Amniotic epithelial cell (primary cell): ENCODE measurements at places on chromosomes 6 and 20.

- no peak for DNase-seq
Observed at GRCh38 chr6:87210979-87211378, 55.6 kb downstream of the ZNF292 start.

DNA sequence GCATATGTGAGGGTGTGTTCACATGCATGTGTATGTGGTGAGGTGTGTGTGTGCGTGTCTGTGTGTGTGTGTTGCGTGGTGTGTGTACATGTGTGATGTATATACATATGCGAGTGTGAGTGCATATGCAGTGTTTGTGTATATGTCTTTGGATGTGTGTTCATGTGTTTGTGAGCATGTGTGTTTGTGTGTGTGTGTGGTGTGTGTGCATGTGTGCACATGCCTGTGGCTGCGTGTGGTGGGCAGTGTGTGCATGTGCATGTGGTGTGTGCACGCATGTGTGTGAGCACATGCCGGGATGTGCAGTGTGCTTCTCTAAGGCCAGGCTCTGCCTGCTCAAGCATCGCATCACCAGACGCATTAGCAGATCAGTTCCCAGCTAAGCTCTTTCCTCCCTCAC, 5.7 kb downstream of the THBS2 start:
- no peak for DNase-seq

- DNase-seq = no peak
Observed at GRCh38 chr6:87110636-87111035, 15.7 kb upstream of the CGA start.

- no peak for DNase-seq
Observed at GRCh38 chr6:116278854-116279231, 887 bp downstream of the TSPYL1 start.

DNA sequence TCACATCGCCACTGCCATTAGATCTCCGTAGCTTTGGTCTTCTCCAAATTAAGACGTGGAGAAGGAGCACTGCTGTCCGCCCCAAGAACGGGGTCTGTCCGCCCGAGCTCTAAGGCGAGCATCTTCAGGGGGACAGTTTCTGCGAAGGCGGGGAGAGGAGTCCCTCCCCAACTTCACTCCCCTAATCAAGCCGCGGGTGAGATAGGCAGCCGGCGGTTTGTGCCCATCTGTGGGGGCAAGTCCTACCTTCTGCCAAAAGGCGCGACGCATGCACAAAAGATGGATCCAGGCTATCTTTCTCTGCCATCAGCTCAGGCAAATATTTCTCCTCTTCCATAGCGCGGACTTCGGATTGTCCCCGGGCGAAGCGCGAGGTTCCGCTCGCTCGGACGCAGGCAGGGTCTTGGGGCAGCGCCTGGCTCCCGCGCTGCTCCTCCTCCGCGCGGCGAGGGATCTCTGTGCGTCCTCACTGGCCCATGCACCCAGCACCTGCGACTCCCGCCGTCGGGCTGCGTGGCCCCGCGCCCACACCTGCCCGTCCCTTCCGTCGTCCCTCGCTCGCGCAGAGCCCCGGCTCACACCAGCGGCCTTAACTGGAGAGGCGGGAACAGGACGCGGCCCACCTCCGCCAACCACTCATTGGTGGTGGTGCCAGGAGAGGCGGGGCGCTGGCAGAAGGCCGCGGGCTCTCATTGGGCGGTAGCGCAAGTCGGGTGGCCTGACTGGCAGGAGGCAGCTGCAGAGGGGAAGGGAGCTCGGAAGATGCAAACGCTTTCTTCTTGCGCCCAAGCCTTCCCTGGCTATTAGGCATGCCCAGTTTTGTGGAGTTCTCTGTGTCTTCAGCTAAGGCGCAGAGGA, at the start of gene KHDRBS2:
Gene KHDRBS2 (minus strand): TSS at position 614 of the 858 bp plus-strand sequence.
- no peak for DNase-seq

DNA sequence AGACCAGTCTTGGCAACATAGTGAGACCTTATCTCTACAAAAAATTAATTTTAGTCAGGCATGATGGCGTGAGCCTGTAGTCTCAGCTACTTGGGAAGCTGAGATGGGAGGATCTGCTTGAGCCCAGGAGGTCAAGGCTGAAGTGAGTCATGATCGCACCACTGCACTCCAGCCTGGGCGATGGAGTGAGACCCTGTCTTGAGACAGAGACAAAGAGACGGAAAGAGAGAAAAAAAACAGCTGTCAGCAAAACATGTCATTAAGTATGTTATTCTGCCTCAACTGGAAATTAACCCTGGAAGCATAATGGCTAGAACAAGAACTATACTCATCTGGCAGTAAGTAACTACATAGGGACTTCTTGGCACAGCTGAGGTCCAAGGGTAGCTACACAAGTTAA, 7.2 kb downstream of the MMS22L start:
- no peak for DNase-seq

DNA sequence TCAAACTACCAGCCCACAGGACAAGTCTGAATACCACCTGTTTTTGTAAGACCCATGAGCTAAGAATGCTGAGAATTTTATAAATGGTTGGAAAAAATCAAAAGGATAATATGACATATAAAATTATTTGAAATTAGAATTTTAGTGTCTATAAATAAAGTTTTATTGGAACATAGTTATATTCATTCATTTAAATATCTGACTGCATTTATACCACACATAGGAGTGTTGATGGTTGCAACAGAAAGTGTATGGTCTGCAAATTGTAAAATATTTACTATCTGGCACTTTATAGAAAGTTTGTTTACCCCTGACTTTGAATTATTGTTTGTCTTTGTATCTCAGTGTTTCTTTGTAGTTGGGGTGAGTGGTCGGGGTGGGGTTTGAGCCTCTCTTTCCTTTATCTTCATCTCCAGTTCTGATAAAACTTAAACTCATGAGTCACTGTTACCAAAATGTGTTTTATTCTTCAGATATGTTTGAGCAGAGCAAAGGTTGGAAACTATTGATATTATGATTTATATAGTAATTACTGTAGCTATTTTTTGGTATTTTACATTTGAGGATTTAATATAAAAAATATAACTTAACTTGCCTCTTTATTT, 55.5 kb downstream of the CD2AP start:
- no peak for DNase-seq

- no peak for DNase-seq
Observed at GRCh38 chr6:149450679-149451375, 34.0 kb downstream of the ZC3H12D start.

DNA sequence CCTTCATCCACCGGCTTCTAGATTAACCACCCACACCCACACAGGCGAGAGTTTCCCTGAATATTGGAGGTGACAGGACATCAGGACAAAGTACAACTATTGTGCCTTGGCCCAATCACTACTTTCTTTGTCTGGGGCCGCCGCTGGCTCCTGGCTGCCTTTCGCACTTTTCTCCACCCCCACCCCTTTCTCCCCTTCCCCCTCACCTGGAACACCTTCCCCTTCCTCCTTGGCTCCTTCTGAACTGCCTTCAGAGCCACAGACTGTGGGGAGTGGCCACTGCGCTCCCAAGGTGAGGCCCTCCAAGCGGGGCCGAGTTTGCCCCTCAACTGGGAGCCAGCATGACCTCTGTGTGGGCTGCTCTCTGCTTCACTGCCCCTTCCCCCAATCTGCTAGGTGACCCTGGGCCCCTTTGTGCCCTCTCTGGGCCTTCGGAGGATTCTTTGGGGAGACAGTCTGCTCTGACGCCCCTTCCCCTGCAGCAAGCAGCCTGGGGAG, 3.0 kb upstream of the VEGFA start:
- no peak for DNase-seq

DNA sequence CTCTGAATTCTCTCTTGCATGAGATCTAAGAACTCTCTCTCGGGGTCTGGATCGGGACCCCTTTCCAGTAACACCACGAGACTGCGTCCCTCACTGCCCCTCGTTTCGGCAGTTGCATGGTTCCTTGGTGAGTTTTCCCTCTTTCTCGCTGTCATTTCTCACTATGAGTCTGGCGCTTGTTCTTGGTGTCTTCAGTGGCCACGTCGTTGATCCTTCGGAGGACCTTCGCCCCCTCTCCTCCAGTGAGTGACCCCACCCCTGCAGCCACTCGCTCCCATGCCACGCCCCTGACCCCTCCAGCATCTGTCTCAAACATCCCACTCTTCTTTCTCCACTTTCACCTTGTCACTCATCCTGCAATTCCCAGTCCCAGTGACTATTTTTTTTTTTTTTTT, 23.0 kb downstream of the SYNJ2 start:
- DNase-seq = no peak

GRCh38 chr20:62425281-62426058, 1.9 kb downstream of the RBBP8NL start:
- no peak for DNase-seq

DNA sequence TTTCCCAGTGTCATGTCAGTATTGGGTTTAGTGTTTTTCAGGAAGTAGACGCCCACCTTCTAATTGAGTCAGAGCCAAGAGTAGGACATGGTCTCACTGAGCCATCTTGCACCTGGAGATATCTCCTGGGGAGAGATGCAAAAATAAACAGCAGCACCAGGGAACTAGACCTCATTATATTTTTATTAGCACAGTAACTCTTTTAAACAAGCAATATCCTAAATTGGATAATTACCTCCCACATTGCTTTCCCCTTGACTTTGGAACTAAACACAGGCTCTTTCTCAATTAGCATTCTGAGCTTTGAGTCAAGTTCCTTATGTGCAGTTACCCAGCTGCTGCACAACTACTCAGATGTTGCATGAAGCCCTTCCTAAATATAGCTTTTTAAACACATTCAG, 175.4 kb downstream of the IBTK start:
- DNase-seq = no peak

DNA sequence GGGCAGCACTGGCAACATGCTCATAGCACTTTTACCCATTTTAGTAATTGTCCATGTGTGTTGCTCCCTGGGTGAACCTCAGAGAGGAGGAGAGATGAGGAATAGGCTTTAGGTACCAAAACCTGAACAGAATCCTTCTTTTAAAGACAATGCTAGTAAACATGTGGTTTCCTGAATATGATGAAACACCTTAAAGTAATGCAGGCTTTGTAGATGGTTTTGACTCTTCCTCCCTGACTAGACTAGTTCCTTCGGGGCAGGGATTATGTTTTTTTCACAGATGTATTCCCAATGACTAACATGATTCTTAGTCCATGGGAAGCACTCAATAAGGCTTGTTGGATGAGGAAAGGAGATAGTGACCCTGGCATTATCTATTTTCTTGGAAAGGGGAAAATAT, 367.6 kb upstream of the JAG1 start:
- DNase-seq = peak; percentile 28

- no peak for DNase-seq
Observed at GRCh38 chr6:4162370-4162769, 27.0 kb upstream of the ECI2 start.

DNA sequence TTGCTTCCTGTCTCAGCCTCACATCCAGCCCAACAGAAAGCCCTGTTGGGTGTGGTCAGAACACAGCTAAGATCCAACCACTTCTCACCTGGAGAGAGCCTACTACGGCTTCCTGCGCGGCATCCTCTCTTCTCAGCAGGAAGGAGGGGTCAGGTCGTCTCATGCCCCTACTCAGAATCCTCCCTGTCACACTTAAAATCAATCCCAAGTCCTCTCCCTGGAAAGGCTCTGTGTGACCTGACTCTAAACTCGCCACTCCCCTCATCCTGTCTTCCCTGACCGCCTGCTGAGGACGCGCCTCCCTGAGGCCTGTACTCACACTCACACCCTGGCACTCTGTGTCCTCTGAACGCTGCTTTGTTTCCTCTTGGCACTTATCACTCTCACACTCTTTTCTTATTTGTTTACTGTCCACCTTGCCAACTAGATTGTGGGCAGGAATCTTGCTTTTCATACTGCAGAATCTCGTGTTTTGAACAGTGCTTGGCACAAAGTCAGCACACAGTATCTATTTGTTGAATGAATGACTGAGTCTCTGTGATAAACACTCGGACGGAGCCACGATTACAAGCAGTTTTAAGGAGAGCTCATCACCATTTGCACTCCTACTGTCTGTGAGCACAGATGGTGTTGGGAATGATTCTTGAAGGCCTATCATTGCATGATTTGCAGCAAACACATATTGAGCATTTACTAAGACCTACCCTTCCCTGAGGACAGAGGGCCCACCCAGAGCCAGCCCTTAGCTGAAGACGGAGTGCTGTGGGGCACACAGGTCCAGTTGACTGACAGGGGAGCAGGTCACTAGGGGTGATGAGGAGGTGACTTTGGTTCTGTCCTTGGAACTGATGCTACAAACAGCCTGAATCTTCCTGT, 18.7 kb downstream of the RAB5IF start:
- DNase-seq = no peak

- DNase-seq = no peak
Observed at GRCh38 chr20:61099806-61100205, 152.3 kb upstream of the CDH4 start.

GRCh38 chr6:108168501-108169463, 3.0 kb downstream of the NR2E1 start:
- DNase-seq = no peak

DNA sequence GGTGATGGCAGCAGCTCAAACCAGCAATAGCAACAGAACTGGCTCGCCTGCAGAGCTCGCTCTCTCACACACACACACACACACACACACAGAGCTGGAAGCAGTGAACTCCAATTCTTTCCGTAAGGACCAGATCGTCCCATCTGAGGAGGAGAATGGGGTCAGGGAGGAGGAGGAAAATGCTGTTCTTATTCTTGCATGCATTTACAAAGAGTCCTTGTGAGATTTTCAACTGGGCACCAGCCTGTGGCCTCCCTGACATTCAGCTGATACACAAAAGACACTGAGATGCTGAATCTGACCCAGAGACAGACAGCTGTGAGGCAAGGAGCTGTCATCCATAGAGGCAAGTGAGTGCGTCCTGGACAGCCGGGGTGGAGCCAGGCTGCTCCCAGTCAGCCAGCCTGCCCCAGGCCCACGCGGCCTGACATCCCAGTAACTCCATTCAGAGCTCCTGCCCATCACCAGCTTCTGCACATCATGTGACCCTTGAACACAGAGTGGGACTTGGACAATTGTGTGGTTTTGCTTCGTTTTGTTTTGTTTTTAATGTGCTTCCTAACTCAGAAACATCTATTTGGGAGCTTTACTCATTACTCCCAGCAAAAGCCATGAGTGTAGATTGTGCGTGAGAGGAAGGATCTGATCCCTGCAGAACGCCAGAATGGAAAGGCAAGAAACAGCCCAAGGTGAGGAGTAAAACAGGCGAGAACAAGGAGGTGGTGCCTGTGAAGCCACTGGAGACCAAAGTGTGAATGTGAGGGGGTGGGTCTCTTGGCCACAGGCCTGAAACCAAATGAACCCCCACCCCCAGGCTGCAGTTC, 2.1 kb downstream of the SERPINB9 start:
- DNase-seq = peak; percentile 42

GRCh38 chr20:23092384-23092756, 6.2 kb upstream of the CD93 start:
- DNase-seq = peak; percentile 69

GRCh38 chr20:53579581-53580375, 13.9 kb downstream of the ZNF217 start:
- DNase-seq = peak; percentile 76

DNA sequence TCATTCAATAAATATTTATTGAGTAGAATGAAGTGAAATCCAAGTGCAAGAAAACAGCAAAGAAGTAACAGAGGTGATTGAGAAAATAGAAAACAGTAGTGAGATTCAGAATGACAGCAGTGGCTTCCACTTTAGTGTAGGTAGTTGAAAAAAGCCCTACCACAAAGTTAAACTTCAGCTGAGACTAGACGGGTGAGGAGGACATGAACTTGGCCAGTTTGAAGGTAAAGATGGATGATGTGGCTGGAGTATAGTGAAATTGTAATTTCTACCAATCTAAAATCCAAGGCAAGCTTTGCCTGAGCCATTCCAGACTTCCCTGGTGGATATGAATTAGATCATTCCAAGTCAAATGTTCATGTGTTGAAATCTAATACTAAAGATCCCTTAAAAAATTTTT, 32.6 kb upstream of the AHI1 start:
- no peak for DNase-seq
